ENCODE measurements at places on chromosomes 5 and 9.
A peak's percentile ranks its signal among the peaks of the same experiment; 100 is the strongest.

DNA sequence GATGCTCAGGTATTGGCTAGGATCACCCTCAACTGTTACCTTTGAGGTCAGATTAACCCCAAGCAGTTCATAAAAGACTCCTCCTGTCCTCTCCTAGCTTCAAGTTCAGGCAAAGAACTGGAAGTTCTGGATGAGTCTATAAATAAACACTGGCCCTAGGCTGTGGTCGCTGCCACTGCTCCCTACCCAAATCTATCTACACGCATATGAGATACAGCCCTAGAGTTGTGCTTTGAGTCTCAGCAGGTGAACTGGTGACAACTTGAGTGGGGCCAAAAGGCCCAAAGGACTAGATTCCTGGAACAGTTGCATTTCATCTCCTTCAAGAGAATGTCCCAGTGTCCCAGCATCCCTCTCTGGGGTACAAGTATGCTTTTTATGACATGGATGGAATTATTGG lies 62.6 kb downstream of the SAXO1 start:
- DNase-seq = no peak

DNA sequence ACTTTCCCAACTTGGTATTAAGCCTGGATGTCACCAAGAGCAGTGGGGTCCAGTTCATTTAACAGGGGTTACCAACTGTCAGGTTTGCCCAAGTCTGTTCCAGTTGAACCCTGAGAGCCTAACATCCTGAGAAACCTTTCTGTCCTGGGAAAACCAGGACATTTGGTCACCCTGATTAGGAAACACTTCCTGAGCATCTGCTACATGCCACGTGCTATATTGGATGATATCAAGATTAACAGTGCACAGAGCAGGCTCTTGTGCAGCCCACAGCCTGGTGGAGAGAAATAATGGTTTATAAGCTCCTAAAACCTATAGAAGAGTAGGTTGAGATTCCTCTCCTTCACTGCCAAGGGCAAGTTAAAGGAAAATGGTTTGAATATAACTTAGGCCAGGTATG lies 102.9 kb upstream of the RAD23B start:
- no peak for DNase-seq

DNA sequence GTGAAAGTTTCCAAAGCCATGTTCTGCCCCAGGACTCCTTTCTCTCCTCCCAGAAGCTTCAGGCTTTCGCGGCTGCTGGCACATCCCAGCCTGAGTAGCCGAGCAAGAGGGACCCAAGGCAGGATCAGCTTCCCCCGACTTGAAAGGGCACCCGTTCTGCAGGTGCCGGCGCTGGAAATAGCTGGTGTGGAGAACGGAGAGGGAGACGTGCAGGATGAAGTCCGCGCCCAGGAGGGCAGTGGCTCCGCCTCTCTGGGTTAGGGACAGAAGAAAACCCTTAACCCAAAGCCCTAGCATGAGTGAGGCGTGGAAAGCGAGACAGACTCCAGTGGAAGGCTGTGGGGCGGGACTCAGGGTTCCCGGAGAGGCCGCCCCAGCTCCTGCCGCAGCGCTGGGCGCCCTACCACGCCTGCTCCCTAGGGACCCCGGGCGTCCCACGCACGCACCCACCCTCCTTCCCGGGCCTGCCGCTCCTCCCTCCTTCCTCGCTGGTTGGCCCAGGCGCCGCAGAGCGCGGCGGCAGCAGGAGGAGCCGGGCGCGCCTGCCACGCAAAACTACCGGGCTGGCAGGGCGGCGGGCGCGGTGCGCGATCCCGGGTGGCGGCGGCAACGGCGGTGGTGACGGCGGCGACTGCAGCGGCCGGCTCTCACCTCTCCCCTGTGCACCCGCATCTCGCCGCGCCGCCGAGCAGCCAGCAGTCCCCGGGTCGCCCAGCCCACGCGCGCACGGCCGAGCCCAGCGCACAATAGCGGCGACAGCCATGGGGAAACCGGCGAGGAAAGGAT lies at the start of gene SLC1A1:
SLC1A1 (plus strand) TSS at position 550 of the 786 bp plus-strand sequence; CDS start at position 762, 212 bp downstream.
- DNase-seq = peak; percentile 72

DNA sequence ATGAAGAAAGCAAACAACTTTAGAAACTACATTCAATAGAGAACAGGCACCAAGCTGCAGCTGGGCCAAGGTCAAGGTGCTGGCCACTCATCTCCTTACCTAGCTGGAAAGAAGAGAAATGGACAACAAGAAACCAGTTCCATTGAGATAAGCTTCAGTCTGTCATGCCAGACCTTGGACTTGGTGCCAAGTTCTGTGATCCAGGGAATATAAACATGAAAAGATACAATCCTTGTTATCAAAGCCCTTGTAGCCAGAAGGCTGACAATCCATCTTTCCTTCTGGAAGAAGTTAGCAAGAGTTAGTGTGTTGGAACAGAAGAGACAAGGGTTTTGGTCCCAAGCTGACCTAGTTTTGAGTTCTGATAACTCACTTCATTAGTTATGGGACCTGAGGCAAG lies 227.5 kb downstream of the ACTL7B start:
- DNase-seq = no peak

- no peak for DNase-seq
These were observed 35.9 kb downstream of the VCAN start for GRCh38 chr5:83507431-83507830.

- DNase-seq = peak; percentile 35
These were observed 637.8 kb upstream of the WWC1 start for GRCh38 chr5:167653645-167654106.

GRCh38 chr5:65625743-65626142 lies 916 bp downstream of the SHLD3 start:
- no peak for DNase-seq

DNA sequence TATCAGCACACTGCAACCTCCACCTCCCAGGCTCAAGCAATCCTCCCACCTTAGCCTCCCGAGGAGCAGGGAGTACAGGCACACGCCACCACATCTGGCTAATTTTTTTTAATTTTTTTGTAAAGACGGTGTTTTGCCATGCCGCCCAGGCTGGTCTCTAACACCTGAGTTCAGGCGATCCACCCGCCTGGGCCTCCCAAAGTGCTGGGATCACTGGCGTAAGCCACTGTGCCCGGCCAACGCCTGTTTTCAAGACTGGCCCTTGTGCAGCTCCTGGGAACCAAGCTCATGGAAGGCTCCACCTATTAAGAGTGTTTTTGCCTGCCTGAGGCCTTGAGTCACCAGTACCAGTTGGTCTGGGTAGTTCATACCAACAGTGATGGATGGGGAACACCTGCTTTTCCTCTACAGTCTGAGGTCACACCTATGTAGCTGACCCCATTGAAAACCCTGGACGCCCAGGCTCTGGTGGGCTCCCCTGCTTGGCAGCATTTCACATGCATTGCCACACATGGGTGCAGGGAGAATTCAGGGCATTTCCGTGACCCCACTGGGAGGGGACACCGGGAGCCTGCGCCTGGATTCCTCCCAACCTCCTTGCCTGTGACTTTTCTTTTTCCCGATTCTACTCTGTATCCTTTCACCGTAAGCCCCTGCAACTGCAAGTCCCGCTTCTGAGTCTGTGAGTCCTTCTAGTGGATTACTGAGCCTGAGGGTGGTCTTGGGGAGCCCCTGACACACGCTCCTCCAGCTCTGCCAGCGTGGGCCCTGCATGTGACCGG lies 63.5 kb downstream of the ZNF354C start:
- DNase-seq = no peak

GRCh38 chr5:151406322-151406947 lies 41.0 kb upstream of the SLC36A1 start:
- DNase-seq = peak; percentile 5

DNA sequence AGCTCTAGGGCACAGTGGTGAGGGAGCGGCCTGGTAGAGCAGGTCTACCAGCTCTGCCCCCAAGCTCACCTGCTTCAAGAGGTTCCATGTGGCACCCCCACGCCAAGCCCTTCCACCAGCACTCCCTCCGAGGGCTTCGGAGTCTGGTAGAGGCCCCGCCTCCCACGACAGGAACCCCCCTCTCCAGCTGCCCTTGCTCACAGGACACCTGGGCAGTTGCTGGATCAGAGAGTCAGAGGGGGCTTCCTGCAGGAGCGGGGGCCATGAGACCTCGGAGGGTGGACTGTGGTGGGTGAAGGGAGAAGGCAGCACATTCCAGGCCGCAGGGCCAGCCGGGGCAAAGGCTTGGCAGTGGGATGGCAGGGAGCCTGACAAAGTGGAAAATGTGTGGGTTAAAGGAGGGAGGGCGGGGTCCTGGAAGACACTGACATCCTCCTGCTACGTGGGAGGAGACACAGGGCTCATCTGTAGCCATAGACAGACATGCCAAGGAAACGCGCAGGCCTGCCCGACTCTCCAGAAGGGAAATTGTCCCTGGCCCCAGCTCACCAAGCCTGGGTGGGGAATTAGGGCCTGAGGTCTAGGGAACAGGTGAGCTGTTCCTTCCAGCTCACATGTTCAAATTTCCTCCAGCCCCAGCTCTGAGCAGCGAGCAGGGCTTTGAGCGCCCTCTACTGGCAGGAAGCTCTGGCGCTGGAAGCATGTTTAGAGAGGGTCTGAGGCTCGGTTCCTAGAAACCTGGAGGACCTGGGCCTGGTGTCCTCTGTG lies 74.2 kb downstream of the NTNG2 start:
- peak; percentile 59 for DNase-seq

DNA sequence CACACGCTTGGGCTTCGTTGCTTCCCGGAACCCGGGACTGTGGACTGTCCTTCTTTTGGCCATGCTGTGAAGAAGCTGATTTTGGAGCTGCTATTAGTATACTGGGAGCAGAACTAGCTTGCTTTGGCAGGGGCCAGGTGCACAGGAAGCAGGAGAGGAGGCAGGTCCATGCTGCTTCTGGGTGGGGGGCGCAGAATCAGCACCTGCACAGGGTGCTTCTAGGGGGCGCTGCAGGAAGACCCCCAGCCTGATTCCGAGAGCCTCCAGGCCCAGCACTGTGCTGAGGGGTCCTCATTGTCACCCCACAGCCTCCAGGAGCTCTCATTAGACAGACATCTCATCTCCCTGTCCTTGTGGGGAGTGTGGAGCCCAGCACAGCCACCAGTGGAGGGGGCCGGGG lies 252.6 kb upstream of the IRX4 start:
- no peak for DNase-seq

GRCh38 chr5:14109041-14109747 lies 33.9 kb upstream of the TRIO start:
- peak; percentile 74 for DNase-seq

- no peak for DNase-seq
These were observed 595.6 kb downstream of the RAB3C start for GRCh38 chr5:59178482-59178881.

GRCh38 chr9:112486221-112487007 lies at the start of gene KIAA1958:
KIAA1958 (plus strand) TSS chr9:112486827; CDS start chr9:112574081, 87,254 bp downstream.
- peak; percentile 86 for DNase-seq

DNA sequence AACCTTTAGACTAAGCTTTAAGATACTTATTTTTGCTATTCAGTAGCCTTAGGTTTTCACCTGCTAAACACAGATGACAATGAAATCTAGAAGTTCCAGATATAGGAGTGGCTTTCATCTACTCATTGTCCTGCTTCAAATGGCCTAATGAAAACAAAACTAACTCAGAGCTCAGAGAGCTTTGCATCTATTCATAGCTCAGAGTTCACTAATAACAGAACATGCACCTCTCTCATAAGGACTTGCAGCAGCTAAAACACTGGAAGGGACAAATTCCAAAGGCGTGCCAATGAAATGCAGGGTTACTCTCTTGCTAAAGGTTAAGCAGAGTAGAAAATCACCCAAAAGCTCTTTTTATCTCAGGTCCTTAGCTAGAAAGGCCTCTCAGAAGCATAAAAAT lies 29.0 kb downstream of the SLC31A2 start:
- no peak for DNase-seq

- no peak for DNase-seq
These were observed 6.7 kb downstream of the NRARP start for GRCh38 chr9:137295238-137295811.

DNA sequence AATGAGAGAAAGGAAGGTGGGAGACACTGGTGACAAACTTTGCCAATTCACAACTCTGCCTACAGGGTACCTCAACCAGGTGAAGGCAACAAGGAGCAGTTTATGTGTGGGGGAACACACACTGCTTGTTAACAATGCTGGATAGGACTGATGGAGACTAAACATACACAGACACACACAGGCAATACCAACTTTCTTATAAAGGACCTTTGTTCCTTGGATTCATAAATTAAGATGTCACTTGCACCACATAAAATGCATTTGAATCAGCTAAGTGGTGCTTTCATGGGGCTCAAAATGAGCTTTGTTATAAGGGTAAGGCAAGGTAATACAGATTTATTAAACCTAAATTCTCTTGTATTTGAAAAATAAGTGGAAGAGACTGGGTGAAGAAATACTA lies 4.0 kb downstream of the TSTD2 start:
- no peak for DNase-seq

DNA sequence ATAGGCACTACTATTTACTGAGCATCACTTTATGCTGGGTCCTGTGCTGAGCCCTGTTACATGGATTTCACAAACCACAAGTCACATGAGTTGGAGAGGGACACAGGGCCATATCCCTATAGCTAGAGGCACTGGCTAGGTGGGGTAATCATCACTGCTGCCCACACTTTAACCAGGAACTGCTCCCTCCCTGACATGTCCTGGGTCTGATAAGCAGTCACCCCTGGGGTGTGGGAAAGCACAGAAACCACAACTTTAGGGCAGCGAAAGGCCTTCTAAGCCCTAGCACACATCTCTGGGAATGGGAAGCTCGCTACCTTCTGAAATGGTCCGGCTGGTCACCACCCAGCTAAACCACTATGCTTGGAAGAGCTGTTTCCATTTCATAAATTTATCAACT lies 15.0 kb downstream of the TBC1D2 start:
- DNase-seq = no peak

DNA sequence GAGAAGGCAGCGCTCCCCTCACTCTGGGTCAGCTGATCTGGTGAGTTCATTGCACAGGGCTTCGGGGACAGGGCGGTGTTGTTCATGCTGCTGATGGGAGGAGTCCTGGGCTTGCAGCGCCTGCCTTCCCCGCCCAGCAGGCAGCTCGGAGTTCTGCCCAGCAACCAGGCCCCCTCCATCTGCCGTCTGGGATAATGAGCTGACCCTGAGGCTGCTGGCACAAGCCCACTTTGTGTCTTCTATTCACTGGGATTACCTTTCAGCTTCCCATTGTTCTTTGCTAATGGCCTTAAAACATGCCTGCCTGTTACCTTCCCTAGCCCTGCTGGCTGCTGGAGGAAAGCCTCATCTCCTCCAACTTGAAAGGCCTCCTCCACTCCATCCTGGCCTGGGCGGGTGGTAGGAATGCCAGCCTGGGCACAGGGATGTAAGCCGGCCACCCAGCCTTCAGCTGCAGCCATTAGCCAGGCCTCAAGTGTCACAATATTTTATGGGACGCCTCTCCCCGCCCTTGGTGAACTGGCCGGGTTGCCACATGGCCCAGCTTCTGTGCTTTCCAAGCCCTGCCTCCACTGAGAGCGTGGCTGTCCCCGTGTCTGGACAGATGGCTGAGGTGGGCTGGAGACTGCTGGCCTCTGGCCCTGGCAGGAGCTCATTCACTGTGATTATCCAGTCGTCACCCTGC lies 70.4 kb downstream of the GADD45G start:
- no peak for DNase-seq

- DNase-seq = no peak
These were observed 120.4 kb upstream of the CPEB4 start for GRCh38 chr5:173767574-173768266.

DNA sequence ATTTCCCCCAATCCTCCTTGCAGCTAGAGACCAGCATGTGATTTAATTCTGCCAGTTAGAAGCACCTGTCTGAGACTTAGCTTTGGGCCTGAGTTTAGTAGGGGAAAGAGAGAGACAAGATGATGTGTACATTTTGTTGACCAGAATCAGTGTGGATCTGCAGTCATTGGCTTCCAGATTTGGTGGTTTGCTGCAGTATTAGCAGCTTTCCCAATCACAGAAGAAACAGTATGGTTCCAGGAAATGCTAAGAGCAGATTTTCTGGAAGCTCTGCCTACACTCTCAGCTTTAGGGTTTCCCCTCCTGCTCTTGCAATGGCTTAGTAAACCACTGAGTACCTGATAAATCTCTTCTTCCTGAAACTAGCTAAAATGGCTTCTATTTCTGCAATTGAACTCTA lies 48.8 kb upstream of the FREM1 start:
- no peak for DNase-seq
